ENCODE measurements at places on chromosomes 2 and 18. TPM values are rescaled to one million over a fixed set of nuclear protein-coding genes. Genes with fewer than 3 reads are reported as not detected.

Gene CAMKMT
- 20.2 TPM for total RNA-seq

DNA sequence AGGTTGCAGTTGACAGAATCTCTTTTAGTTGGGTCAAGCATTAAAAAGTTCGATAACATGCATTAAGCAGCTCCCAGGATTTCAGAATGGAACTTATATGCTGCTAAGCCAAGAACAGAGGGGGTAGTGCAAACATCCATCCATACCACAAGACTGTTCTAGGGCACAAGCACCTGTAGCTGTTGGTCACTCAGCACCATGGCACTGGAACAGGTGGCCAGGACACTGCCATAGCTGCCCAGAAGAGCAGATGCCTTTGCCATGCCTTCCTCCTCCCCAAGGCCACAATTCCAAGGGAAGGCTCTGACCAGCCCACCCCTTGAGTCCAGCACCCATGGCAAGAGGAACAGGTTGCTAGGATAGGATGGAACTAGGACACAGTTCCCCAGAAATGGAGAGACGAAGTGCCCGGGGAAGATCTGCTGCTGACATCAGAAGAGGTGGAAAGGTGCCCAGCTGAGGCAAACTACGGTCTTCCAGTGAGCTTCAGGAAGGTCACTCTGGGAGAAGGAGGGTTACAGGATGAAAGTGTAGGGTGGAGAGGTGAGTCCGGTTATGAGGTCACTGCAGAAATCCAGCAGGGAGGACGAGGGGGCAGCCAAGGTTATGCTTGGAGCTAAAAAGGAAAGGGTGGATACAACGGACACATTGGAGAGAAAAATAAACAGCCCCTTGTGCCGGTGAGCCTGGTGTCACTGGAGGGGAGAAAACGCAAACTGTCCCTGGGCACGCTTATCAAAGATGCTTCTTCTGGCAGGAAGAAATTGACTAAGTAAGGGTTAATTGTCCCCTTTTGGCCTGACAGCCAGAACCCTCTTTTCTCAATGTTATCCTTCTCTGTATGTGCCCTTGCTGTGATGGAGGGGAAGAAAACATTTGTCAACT lies 41.9 kb downstream of the C1QL2 start:
- DNase-seq: no peak

- peak; percentile 45 for DNase-seq
Measured at GRCh38 chr2:195659982-195660890, 3.2 kb downstream of the SLC39A10 start.

GRCh38 chr2:228768818-228769217 lies 502.3 kb downstream of the PID1 start:
- peak; percentile 4 for DNase-seq

DNA sequence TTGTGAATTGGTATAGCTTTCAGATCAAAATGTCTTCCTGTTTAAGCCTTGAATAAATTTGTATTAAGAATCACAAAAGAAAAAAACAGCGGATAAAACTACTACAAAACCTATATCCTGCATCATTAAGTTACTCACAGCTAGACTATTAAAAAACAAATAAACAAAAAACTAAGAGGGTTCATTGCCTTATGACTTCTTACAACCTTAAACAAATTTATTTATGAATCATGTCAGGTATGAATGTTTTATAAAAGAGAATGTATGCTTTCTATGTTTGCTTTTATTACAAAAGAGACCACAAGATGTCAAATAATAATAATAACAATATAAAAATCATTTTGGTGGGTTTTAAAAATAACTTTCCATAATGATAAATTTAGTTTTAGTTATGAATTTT lies 109.6 kb downstream of the FIGN start:
- DNase-seq: no peak

GRCh38 chr2:134079373-134079772 lies 174.5 kb upstream of the MGAT5 start:
- no peak for DNase-seq

Gene LOXHD1
- total RNA-seq: 1.2 TPM

GRCh38 chr18:22560275-22560610 lies 142.5 kb upstream of the CTAGE1 start:
- no peak for DNase-seq

Gene WNT10A
- 1.9 TPM for total RNA-seq
